Left kidney (tissue), 8 donors: ENCODE measurements at places on chromosomes 16 and 17. TPM values are rescaled to one million over a fixed set of nuclear protein-coding genes. Genes with fewer than 3 reads are reported as not detected.

GRCh38 chr16:78460428-78460827 is 361.0 kb downstream of the WWOX start:
- DNase-seq = no peak

GRCh38 chr16:85370543-85370880 is 242.6 kb upstream of the GSE1 start:
- no peak for DNase-seq

GRCh38 chr17:44751806-44752205 is 7.0 kb upstream of the ADAM11 start:
- no peak for DNase-seq

- DNase-seq = no peak
These were observed 7.1 kb downstream of the PRSS53 start for GRCh38 chr16:31081428-31082351.

GRCh38 chr17:69669441-69670178 is 255.1 kb downstream of the MAP2K6 start:
- no peak for DNase-seq

DNA sequence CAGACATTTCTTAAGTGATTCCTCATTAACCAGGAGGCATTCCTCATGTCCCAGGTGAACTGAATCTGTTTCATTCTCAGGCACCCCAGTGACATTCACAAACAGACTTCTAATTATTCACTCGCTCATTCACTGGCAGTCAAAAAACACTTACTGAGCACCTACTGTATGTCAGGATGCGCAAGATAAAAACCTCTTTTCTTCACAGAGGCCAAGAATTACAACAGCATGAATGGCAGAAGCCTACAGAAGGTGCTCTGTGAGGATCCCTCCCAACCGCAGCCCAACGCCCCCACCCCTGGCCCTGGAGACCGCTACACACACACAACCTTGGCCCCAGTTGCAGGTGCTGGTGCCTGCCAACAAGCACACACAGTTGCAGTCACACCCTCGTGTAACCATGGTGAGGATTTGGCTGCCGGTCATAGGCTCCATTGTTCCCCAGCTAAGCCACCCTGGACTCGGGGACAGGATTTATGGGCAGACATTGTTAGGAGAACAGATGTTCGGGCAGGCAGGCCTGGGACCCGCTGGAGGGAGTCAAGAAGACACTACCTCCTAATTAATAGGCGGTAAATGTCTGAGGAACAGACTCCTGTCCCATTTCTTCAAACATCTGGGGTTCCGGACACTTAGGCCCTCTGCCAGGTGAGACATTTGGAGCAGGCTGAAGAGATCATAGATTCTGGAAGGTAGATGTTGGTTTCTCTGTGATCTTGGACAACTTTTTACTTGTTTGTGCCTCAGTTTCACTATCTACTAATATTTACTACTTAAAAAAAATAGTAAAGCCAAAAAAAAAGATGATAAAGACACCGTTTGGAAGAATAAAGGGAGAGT is 43.2 kb downstream of the CUEDC1 start:
- no peak for DNase-seq

GRCh38 chr17:29032857-29033197 is 10.1 kb upstream of the PIPOX start:
- DNase-seq = no peak

DNA sequence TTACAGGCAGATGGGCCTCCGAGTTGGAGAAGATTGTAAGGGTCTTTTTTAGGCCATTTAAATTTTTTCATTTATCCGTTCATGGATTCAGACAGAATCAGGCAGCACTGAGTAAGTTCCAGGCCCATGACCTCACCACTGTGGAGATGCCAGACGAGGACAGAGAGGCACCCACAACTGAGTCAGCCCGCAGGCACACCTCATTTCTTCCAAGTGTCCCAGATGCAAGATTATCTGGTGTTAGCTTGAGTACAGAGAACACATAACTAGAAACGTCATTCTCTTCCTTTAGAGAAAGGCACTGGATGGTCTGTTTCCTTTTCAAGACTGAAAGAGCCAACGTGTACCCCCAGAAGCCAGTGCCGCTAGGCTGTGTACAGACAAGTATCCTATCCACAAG is 16.9 kb downstream of the CLEC16A start:
- DNase-seq = no peak

DNA sequence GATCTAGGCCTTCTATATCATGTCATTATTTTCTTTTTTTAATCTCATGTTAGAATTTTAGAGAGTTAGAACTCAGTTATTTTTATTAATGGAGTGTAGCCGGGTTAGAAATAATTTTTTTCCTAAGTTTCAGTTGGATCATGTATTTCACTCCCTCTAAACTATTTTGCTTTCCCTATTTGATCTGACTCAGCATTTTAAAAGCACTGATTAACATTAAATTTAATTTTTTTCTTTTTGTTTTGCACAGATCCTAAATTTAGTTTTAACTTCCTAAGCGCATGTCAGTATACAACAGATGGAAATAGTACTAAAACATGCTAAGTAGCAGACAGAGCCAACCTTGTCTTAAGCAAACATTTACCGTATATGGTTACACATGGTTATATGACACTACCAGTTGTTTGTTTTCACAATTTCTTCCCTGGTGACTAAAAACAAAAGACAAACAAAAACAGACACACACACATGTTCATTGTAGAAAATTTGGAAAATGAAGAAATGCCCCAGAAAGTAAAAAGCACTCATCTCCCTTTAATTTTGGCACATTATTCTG is 33.6 kb upstream of the RAB11FIP4 start:
- DNase-seq = peak; percentile 19

- no peak for DNase-seq
These were observed 84.0 kb downstream of the MSI2 start for GRCh38 chr17:57340160-57340981.

DNA sequence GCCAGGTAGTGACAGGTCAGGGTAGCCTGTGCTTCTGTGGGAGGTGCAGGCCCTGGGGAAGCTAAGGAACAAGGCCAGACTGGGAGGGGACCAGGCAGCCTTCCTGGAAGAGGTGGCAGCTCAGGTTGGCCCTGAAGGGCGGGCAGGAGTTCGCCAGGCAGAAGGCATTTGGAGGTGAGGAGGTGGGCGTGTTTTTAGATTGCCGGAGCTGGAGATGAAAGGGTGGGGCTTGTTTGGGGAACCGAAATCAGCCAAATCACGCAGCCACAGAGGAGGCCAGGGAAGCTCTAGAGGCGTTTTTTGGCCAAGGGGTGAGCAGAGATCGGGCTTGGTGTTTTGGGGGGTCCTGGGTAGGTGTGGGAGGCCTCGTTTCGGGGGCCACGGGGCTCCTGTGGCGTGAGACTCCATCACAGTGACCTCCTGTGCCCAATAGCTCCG is 7.6 kb downstream of the ADCY7 start:
- no peak for DNase-seq

GRCh38 chr16:52128361-52128760 is 418.6 kb downstream of the TOX3 start:
- DNase-seq = no peak

DNA sequence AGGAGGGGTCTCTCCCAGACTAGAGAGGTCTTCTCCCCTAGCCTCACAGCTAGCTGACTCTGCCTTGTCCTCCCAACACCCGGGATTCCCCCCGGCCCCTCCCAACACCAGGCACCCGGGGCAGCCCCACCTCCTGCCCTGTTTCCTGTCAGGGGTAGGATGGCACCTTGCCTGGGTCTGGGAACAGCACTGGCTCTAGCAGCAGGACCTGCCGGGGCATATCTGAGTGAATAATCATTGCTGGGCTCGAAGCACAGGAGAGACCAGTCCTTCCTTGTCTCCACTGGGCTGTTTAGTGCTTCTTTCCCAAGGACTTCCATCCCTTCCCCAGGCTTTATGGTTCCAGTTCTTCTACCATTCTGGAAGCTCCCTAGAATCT is 25.7 kb downstream of the MINK1 start:
- DNase-seq = no peak

DNA sequence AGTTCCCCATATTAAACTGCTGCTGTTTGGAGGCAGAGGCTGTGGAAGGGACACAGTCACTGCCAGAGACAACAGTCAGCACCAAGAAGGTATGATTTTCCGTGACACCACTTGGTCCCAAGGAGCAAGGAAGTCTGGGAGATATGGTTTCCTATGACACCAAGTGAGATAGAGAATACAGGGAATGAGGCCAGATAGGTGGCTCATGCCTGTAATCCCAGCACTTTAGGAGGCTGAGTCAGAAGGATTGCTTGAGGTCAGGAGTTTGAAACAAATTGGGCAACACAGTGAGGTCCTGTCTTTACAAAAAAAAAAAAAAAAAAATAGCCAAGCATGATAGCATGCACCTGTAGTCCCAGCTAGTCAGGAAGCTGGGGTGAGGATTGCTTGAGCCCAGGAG is 90.8 kb downstream of the ABCC12 start:
- no peak for DNase-seq

DNA sequence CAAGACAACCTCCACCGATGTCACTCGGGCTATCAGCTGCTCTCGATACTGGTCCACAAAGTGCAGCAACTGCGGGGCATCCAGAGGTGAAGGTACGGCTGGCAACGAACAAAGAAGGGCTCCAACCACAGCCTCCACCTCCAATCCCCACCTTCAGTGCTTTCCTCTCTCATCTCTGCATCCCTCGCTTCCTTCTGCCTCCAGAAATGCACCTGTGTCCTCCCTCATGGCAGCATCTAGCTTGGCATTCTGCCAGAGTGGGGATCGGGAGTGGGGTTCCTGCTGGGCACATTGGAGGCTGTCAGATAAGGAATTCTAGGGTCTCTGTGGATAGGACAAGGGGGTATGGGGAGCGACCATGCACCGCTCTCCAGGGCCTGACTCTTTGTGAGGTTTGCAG is 28.6 kb downstream of the MIS12 start:
- DNase-seq = no peak

GRCh38 chr16:6751191-6751590 is 581.5 kb upstream of the RBFOX1 start:
- no peak for DNase-seq

DNA sequence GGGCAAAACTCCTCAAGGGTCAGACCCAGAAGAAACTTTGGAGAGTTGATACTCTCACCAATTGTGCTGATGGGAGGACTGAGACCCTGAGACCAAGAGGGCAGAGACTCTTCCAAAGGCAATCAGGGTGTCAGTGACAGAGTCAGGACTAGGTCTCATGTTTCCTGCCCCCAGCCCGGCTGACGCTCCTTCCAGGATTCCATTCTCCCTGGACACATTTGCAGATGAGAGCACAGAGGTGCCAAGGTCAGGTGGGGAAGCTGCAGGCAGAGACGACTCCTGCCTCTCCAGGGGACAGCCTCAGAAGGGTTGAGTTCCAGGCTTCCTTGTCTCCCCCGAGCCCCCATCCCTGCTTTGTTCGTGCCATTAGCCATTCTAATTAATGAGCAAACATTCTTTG is 174.1 kb downstream of the WSCD1 start:
- DNase-seq = no peak

DNA sequence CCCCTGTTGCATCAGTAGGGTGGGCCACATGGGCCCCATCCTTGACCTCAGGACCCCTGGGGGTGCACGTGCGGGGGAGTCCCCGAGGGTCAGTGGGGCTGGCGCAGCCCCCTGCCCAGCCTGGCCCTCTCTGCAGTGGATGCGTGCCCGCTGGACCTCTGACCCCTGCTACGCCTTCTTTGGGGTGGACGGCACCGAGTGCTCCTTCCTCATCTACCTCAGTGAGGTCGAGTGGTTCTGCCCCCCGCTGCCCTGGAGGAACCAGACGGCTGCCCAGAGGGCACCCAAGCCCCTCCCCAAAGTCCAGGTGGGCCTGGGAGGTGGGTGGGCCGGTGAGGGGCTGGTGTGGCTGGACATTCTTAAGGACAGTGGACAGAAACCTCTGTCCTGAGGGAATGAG is 35.9 kb downstream of the MGAT5B start:
- no peak for DNase-seq

DNA sequence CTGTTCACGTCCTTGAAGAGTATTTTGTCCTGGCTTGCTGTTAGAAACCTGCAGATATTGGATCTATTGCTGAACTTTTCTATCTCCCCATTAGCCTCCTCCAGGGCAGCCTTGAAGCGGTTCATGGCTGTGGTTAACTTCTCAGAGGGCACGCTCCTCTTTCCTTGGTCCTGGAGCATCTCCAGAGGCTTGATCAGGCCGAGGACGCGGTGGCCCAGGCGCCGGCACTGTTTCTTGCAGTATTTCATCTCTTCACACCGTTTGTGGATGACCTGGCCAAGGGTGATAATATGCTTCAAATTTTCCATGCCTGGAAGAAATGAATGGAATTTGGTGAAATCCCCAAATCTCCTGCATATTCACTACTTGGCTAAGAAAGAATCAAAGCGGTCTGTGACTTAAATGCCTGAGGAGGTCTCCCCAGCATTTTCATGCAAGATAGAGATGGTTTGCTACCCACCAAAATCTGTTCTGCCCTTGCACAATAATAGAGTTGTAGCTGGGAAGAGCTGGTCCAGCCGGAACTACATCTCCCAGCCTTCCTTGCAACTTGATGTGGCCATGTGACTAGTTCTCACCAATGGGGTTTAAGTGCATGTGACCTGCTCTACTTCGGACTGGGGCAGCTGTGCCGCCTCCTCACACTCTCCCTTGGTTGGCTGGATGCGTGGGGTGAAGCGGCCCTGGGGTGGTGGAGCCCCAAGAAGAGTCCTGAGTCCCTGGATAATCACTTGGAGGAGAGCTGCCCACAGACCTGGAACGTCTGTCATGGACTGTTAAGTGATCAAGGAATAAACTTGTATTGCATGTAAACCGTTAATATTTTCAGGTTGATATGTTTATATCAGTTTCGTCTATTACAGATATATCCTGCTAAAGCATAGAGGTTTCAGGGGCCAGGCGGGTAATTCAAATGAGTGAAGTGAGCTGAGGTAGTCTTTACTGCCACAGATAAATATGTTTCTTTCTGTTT is 4.9 kb downstream of the MLKL start:
- peak; percentile 59 for DNase-seq

- DNase-seq = no peak
These were observed 54.2 kb downstream of the BEAN1 start for GRCh38 chr16:66481081-66481942.

DNA sequence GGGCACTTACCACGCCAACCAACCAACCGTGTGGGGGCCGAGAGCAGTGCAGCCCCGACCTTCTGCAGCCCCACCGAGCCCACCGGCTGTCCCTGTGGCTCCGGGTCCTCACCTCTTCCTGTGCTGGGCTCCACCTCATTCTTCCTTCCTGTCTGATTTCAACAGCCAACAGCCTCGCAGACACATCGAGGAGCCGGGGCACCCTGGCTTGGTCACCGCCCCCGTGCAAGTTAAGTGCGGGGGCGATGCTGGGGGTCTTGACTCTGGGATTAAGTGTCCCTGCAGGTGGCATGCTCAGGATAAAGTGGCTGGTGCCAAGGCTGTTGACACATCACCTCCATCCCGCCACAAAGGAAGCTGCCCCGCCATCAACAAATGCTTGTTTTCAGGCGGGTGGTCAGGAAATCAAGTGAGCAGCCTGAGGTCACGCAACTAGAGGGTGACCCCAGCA is at the start of gene NLRC3:
NLRC3 (minus strand) TSS at position 102 of the 451 bp plus-strand sequence. CDS start 12,367 bp downstream, outside the sequence.
- no peak for DNase-seq

- DNase-seq = no peak
These were observed 81.0 kb downstream of the VPS53 start for GRCh38 chr17:633641-634101.

CA4 gene
- polyA plus RNA-seq = 52.4 TPM

IGFALS gene
- 1.6 TPM for polyA plus RNA-seq

KDM6B gene
- 20.5 TPM for polyA plus RNA-seq

IRX5 gene
- polyA plus RNA-seq = 5.2 TPM

GNG13 gene
- 0.42 TPM for polyA plus RNA-seq

NPIPB8 gene
- polyA plus RNA-seq = 2.0 TPM

ACSM2A gene
- polyA plus RNA-seq = 88.7 TPM

CLEC18C gene
- polyA plus RNA-seq = 63.6 TPM

INCA1 gene
- polyA plus RNA-seq = 8.8 TPM

RTN4RL1 gene
- polyA plus RNA-seq = 1.00 TPM
